ENCODE measurements at places on chromosomes 16 and 17. TPM values are rescaled to one million over a fixed set of nuclear protein-coding genes. Genes with fewer than 3 reads are reported as not detected.

DNA sequence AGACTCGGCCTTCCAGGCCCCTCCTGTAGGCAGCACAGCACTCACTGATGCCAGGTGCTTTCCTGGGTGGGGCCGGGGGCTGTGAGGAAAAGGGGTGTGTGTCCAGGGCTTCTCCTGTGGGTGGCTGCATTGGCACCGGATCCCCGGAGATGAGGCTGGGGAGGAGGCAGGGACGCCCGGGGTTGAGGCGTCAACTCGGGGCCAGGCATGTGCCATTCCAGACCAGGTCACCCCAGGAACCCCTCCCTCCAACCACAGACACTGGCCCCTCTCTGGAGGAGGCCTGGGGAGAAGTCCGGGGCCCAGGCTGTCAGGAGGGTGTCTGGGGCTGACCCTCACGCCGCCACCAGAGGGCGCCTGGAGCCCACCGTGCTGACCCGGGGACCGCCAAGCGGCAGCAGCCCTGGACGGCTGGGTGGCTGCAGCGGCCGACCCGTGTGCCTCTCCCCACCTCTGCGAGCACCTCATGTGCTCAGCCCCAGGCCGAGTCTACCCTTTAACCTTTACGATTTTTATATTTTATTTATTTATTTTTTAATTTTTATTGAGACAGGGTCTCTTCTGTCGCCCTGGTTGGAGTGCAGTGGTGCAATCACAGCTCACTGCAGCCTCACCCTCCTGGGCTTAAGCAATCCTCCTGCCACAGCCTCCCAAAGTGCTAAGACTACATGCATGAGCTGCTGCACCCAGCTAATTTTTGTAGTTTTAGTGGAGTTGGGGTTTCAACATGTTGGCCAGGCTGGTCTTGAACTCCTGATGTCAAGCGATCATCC lies 3.2 kb upstream of the METRN start:
- H3K4me1 ChIP-seq: peaks cover 4% of the 10 kb centered on the region
- H3K4me3 ChIP-seq: no peak overlapping the region
- H3K27ac ChIP-seq: no peak overlapping the region
- peak; percentile 76 for DNase-seq

DNA sequence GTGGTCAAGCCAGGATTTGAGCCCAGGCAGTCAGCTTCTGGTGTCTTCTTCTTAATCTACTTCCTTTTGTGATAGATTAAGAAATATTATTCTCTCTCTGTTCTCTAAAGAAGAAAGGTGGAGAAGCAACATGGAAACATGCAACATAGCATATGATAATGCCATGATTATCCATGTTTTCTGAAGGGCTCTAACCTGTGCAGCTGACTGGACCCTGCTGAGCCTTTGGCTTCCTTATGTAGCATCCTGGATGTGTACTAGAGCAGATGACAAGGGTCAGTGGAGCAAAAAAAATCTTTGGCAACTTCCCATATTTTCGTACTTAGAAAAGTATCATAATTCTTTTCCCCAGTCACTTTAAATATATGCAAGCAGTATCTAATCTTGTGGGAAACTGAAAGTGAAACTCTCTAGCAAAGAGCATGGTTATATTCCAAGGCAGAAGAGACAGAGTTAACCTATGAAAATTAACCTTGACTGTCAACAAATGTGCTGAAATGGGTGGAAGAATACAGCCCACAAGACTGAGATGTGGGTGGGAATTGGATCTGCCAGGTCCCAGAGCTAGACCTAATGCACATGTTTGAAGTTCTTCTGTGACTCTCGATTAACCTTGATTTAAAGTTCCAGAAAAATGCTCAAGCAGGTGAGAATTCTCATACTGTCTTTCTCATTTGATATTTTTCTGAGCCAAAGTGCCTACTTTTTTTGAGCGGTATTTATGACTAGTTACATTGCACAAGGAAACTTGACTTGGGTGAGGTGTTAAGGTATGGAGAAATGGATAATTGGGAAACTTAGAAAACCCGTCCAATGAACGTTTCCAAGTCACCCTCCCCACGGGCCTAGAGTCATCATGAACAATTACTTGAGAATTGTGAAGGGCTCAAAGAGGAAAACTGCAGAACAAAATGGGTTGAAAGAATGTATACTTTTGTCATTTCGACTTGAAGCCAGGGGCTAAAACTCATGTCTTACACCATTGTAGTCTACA lies 248.6 kb downstream of the FTO start:
- DNase-seq: no peak
- H3K4me1 ChIP-seq: peaks cover 6% of the 10 kb centered on the region
- H3K27me3 ChIP-seq: no peaks in the 10 kb centered on the region
- H3K36me3 ChIP-seq: no peaks in the 10 kb centered on the region

GRCh38 chr16:70725912-70726828 lies 40.3 kb upstream of the MTSS2 start:
- H3K4me3 ChIP-seq: no peak overlapping the region
- peaks cover 5% of the 10 kb centered on the region for H3K36me3 ChIP-seq
- H3K4me1 ChIP-seq: no peaks in the 10 kb centered on the region
- no peak for DNase-seq
- no peak overlapping the region for H3K27ac ChIP-seq

- no peak overlapping the region for H3K4me3 ChIP-seq
- H3K27me3 ChIP-seq: no peaks in the 10 kb centered on the region
- H3K27ac ChIP-seq: no peak overlapping the region
- no peaks in the 10 kb centered on the region for H3K36me3 ChIP-seq
- no peaks in the 10 kb centered on the region for H3K4me1 ChIP-seq
- no peak for DNase-seq
Measured at GRCh38 chr17:73316919-73317505, 5.2 kb upstream of the CDC42EP4 start.

DNA sequence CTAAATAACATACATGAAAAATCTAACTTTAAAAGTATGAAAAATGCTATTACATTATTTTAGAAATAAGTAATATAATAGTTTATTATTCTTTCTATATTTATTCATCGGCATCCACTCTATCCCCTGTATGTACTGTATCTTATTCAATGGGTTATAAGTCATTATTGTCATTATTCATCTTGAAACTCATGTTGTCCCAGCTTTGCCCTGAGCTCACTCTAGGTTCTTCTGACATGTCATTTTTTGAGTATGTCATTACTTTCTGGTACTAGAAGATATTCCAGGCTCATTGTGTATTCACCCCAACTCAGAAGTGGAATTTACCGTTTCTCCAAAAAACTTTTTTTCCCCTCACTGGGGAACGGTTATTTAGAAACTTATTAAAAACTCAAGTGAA lies 53.0 kb upstream of the MNT start:
- no peak overlapping the region for H3K27ac ChIP-seq
- no peaks in the 10 kb centered on the region for H3K4me1 ChIP-seq
- H3K36me3 ChIP-seq: peaks cover 3% of the 10 kb centered on the region
- no peaks in the 10 kb centered on the region for H3K27me3 ChIP-seq
- no peak overlapping the region for H3K4me3 ChIP-seq
- no peak for DNase-seq

GRCh38 chr17:65013613-65014391 lies 42.7 kb downstream of the GNA13 start:
- DNase-seq: peak; percentile 44
- H3K4me3 ChIP-seq: no peak overlapping the region
- no peak overlapping the region for H3K27ac ChIP-seq
- H3K27me3 ChIP-seq: no peaks in the 10 kb centered on the region

DNA sequence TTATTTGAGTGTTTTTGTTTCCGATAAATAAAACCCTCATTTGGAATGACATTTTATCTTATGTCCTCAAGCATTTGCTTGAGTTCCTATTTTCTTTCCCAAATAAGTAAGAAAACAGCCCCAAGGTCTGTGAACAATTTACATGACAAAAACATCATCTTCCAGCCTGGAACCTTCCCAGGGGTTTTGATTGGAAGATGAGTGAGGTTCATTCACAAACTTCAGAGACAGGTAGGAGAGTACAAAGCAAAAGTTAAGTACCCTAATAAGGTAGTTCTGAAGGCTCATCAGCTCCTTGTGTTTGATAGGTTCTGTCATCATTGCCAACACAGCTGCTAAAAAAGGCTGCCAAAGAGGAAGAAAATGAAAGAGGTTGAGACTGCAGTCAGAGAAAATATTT lies 772.8 kb downstream of the CDH8 start:
- no peaks in the 10 kb centered on the region for H3K27me3 ChIP-seq
- DNase-seq: no peak
- no peaks in the 10 kb centered on the region for H3K36me3 ChIP-seq
- H3K27ac ChIP-seq: no peak overlapping the region

GRCh38 chr16:75095204-75095621 lies 21.4 kb downstream of the LDHD start:
- H3K36me3 ChIP-seq: no peaks in the 10 kb centered on the region
- no peak for DNase-seq
- H3K4me1 ChIP-seq: peaks cover 24% of the 10 kb centered on the region
- no peak overlapping the region for H3K4me3 ChIP-seq
- no peaks in the 10 kb centered on the region for H3K27me3 ChIP-seq

- no peak overlapping the region for H3K27ac ChIP-seq
- H3K36me3 ChIP-seq: no peaks in the 10 kb centered on the region
Measured at GRCh38 chr17:33964344-33964979, 290.6 kb upstream of the CCL2 start.

GRCh38 chr17:74453665-74454196 lies 12.7 kb upstream of the CD300A start:
- DNase-seq: no peak
- H3K27ac ChIP-seq: no peak overlapping the region
- peaks cover 26% of the 10 kb centered on the region for H3K4me1 ChIP-seq

DNA sequence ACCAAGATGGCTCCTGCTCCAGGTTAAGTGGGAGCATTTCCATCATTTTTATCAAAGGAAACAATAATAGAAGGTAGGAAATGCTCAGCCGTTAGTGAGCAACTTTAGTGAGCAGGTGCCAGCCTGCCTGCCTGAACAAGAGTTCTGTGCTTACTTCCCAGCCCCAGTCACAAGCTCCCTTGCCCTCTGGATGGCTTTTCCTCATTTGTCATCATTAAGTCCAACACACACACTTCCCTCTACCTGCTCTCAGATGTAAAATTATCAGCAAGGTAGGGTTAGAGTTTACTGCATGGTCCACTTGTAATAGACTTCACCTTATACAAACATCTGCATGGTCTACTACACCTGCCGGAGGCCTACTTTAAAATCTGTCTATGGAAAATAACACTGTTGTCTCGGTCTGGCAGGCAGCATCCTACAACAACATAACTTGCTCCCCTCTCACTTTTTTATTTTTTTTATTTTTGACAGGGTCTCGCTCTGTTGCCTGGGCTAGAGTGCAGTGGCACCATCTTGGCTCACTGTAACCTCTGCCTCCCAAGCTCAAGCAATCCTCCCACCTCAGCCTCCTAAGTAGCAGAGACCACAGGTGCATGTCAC lies 12.7 kb downstream of the TEX2 start:
- no peaks in the 10 kb centered on the region for H3K4me1 ChIP-seq
- DNase-seq: no peak
- H3K4me3 ChIP-seq: no peak overlapping the region
- H3K36me3 ChIP-seq: no peaks in the 10 kb centered on the region

DNA sequence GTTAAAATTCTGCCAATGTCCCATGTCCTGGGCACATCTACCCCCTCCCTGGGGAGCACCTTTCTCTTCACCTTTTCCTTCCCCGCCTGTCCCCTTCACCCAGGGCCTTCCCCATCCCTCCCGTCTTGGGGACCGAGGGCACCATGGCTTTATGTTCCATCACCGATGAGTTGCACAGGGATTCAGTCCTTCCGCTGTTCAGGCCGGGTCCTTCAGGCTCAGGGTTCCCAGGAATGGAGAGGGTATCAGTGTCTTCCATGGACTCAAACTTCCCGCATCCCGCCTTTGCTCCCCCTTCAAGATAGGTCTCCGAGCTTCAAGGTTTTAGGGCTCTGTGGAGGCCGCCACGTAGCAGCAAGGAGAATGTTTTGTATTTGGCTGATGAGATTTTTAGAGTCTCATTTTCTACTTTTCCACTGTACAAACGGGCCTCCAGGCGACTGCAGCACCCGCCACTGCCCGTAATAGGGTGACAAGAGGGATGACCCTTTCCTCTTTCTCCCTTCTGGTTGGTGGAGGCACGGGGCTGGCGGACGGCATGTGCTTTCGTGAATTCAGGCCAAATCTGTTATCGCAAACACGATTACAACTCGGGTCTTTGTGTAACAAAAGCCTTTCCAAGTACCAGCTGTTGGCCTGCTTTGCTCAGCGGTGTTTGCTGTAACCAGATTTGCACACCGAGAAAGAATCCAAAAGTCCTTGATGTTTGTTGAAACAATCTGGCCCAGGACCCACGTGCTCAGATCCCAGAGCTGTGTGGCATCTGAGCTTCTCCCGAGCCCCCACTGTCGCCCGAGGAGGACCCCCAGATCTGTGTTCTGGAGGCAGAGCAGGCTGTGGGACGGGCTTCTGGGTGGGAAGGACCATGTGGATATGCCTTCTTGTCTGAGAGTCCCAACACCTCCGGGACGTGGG lies 236.3 kb downstream of the SEC14L1 start:
- peak overlapping the region; percentile 90 for H3K4me3 ChIP-seq
- peaks cover 79% of the 10 kb centered on the region for H3K4me1 ChIP-seq
- H3K27ac ChIP-seq: no peak overlapping the region
- no peaks in the 10 kb centered on the region for H3K27me3 ChIP-seq
- no peak for DNase-seq

PERCC1 gene
- 0.48 TPM for total RNA-seq

KRTAP3-1 gene
- total RNA-seq: not detected

MYH2 gene
- total RNA-seq: not detected
